ENCODE measurements at places on chromosomes 11 and 22.
A peak's percentile ranks its signal among the peaks of the same experiment; 100 is the strongest.

DNA sequence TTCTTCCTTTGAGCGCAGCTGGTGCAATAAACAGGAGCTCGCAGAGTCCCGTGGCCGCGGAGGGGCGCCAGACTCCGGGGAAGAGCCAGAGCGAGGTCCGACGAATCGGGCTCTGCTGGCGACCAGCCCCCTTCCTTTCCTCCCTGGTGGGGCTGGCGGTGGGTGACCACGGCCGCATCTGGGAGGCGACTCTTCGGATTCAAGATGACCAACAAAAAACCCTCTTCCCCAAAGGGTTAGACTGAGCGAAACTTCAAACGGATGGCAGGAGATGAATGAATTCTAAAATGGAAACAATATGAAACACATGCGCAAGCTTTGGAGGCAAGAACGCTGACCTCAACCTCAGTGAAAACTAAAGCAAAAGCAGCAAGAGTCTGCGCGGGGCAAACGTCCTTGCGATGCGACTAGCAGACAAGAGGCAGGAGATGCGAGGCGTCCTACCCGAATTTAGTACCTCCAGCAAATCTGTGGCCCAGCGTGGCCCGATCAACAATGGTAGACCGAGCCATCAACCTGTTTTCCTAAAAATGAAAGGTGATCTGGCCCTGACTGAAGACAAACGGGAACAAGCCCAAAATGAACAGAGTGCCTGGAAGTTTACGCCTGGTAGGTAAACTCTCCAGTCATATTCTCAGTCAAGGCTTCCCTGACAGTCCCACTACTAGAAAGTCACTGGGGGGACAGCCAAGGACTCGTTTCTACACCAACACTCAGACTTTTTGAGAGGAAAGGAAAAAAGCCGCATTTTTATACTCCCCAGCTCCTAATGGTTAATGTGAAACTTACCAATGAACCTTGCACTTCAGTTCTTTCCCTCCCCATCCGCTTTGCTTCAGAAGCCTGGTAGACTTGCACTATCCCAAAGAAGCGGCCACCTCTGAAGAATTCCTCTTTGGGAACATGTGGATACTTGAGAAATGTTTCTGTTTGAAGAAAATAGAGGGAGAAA is 11.6 kb downstream of the MMP3 start:
- DNase-seq: peak; percentile 67

DNA sequence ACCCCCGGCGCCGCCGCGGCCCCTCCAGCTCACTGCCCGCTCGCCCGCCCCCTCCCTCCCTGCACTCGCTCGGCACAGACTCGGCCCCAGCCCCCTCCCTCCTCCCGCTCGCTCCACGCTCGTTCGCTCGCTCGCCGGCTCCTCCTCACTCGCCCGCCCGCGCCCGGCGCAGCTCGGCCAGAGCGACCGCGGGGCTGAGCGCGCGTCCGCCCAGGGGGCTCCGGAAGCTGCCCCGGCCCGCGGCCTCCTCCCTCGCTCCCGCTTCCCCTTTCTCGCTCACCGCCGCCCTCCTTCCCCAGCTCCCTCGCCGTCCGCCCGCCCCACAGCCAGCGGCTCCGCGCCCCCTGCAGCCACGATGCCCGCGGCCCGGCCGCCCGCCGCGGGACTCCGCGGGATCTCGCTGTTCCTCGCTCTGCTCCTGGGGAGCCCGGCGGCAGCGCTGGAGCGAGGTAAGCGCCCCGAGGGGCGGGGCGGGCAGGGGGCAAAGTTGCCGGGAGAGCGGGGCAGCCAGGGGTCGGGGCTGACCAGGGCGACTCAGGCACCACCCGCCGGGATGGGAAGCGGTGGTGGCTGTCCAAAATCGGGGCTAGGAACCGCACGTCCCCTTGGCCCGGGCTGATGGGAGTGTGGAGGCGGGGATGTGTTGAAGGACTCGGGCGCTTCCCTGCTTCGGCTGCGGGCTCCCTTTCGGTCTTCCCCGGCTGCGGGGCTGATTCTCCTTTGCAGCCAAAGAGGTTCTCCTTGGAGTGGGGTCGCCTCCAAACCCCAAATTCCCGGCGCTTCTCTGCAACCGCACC is at the start of gene SEZ6L:
TSS of gene SEZ6L (plus strand) at position 148 of the 797 bp plus-strand sequence. CDS start at position 356, 208 bp downstream.
- DNase-seq: no peak

- no peak for DNase-seq
These were observed 43.7 kb downstream of the ZBTB16 start for GRCh38 chr11:114102993-114103896.

GRCh38 chr11:65884716-65885092 is 3.6 kb downstream of the FIBP start:
- peak; percentile 67 for DNase-seq

GRCh38 chr11:86162239-86162638 is 82.3 kb upstream of the EED start:
- DNase-seq: peak; percentile 94

- no peak for DNase-seq
These were observed 300.4 kb downstream of the TTC28 start for GRCh38 chr22:28379075-28379779.

GRCh38 chr11:118436639-118437207 is 431 bp downstream of the KMT2A start:
- DNase-seq: no peak

DNA sequence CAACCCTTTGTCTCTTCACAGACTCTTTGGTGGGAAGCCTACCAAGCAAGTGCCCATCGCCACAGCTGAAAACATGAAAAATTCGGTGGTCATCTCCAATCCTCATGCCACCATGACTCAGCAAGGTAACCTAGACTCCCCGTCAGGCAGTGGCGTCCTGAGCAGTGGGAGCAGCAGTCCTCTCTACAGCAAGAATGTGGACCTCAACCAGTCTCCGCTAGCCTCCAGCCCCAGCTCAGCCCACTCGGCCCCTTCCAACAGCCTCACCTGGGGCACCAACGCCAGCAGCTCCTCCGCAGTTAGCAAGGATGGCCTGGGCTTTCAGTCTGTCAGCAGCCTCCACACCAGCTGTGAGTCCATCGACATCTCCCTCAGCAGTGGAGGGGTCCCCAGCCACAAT is 111.6 kb downstream of the DBX1 start:
- DNase-seq: no peak

- DNase-seq: no peak
These were observed 3.6 kb downstream of the CDKN1C start for GRCh38 chr11:2881981-2882375.

DNA sequence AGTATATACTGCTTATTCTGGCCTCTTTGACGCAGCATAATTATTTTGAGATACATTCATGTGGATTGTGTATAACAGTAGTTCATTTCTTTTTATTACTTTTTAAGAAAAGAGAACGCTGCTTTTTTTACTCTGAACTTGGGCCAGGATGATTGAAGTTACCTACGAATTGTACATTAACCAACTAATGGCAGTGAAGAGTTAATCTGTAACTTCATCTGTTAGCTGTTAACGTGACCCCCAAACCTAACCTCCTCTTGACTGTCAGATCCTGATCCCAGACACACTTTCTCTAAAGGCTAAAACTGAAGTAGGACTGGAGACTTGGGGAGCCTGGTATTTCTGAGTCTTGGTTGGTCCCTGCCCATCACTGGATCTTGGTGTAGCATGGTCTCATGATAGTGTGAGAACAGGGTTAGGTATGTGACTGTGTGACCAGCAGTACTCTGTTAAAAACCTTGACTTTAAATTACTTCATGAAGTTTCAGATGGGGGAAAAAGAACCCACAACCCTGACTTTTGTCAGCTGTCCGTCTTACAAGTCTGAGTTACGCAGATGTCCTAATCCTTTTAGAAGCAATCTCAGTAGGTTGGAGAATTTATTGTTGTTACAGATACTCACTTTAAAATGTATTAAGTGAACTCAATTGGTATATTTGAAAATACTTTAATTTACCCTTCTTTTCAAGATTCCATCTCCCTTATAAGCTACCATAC is 39.4 kb downstream of the C22orf31 start:
- no peak for DNase-seq

DNA sequence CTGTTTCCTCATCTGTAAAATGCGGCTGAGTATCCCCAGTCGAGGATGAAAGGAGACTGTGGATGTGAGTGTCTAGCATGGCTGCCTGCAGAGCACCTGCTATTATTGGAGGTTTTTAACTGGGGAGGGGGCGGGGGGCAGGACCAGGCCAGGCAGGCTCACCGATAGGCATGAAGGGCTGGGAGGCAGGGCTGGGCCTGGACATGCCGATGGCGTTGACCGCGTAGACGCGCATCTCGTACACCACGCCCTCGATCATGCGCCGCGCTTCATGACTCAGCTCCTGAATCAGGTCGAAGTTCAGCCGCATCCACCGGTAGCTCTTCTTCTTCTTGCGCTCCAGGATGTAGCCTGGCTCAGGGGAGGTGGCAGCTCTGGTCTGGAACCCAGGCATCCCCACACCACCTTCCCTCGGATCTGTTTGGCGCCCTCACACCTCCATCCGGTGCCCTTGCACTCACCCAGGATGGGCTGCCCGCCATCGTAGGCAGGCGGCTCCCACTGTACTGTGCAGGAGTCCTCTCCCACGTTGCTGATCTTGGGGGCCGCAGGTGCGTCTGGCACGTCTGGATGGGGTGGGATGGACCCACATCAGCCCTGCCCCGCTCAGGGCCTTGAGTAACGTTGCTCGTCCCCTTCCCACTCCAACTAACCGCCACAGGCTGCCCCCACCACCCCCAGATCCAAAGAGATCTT is 15.1 kb downstream of the MYBPC3 start:
- no peak for DNase-seq

- no peak for DNase-seq
These were observed 1.7 kb downstream of the IL17REL start for GRCh38 chr22:50010676-50011446.

DNA sequence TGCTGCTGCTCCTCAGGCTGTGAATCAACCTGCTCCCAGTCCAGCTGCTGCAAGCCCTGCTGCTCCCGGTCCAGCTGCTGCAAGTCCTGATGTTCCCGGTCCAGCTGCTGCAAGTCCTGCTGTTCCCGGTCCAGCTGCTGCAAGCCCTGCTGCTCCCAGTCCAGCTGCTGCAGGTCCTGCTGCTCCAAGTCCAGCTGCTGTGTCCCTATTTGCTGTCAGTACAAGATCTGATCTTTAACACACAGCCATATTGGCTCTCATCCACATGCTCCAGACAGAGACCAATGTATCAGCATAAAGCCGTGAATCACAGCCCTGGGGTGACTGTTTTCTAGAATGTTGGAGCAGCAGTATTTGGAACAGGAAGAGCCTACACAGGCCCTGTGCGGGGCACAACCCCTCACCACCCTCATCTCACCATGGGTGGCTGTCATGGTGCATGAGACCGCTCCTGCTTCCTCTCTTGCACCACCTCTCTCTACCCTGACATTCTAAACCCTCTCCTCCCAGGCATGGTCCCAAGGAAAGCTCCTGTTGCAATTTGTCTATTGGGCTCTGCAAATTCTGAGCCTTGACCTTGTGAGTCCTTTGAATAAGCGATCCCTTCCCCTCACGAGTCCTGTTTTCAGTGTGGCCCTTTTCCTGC is 3.5 kb downstream of the KRTAP5-10 start:
- DNase-seq: peak; percentile 2

GRCh38 chr11:61482513-61482912 is 26.0 kb upstream of the LRRC10B start:
- no peak for DNase-seq

GRCh38 chr22:43060183-43060582 is 29.0 kb downstream of the TTLL1 start:
- DNase-seq: no peak

DNA sequence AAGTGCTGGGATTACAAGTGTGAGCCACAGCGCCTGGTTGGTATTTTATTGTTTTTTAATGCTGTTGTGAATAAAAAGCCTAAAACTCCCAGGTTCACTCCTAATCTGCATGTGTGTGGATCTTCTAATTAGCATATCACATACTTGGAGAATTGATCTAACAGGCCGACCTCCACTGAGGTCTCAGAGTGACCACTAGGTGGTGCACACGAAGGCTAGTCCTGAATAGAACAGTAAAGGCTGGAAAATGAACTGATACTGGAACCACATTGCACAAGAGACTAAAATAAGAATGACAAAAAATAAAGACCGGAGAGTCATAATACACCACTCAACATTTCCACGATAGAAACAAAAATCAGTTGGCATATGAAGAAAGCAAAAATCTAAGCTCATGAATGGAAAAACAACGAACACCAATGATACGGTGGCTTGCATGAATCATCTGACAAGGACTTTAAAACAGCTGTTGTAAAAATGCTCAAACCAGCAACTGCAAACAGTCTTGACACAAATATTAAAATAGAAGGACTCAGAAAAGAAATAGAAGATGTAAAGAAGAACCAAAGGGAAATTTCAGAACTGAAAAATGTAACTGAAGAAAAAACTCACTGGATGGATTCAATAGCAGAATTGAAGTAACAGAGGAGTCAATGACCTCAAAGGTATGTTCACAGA is 19.2 kb downstream of the PIM3 start:
- DNase-seq: peak; percentile 19

DNA sequence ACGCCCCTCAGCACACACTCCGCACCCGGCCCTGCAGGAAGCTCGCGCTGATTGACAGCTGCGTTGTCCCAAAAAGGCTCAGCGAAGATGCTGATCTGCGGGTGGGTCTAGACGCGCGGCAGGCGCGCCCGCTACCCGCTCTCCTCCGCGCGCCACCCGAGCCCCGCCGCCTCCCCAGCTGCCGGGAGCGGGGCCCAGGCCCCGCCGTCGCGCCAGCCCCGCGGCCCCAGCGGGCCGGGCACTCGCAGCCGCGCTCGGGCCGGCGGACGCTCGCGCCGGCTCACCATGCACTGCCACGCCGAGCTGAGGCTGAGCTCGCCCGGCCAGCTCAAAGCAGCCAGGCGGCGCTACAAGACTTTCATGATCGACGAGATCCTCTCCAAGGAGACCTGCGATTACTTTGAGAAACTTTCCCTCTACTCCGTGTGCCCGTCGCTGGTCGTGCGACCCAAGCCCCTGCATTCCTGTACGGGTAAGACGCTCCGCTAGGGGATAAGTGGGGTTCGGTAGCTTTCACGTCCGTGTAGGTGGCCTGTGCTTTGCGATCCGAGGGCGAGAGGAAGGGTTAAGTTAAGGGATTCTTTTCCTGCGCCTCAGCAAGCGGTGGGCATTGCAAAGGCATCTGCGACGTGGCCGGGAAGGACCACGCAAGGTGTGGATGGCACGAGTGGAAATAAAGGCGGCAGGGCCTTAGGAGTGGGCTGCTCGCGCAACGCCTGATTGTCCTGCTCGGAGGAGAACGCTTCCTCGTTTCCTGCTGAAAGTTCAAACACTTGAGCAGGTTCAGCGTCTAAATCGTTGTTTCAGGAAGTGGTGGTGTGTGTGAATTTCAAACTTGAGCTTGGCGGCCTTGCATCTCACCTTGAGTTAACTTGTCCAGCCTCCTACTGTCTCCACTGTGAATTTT is at the start of gene BARX2:
TSS of gene BARX2 (plus strand) at position 98 of the 907 bp plus-strand sequence. CDS start at position 286, 188 bp downstream.
- peak; percentile 40 for DNase-seq

DNA sequence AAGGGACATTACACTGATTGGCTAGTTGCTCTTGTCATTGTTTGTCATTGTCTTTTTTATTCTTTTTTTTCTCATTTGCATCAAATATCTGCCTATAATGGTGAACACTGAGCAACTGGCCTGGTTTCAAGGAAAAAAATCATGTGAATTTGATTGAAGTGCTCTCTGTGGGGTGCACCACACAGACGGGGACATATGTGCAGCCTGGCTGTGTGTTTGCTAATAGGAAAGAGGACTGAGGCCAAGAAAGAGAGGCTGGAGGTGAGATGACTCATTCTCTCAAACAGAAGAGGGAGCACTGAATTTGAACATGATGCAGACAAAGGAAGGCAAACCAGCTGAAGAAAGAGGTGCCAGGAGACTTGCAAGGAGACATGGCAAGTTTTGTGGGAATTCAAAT is 684.9 kb upstream of the CCDC90B start:
- DNase-seq: peak; percentile 7

- DNase-seq: peak; percentile 97
These were observed 21.1 kb upstream of the KLHL35 start for GRCh38 chr11:75453916-75454655.

GRCh38 chr11:4610258-4610935 is 2.4 kb upstream of the TRIM68 start:
- peak; percentile 11 for DNase-seq

GRCh38 chr11:12122083-12122482 is 11.7 kb downstream of the MICAL2 start:
- DNase-seq: no peak
